ENCODE measurements at places on chromosomes 7 and 10.
A peak's percentile ranks its signal among the peaks of the same experiment; 100 is the strongest.

GRCh38 chr7:120995654-120996053, 7.1 kb downstream of the CPED1 start:
- H3K27me3 ChIP-seq: no peaks in the 10 kb centered on the region
- H3K4me1 ChIP-seq: no peaks in the 10 kb centered on the region
- H3K27ac ChIP-seq: no peak overlapping the region
- DNase-seq: no peak
- H3K4me3 ChIP-seq: no peak overlapping the region

DNA sequence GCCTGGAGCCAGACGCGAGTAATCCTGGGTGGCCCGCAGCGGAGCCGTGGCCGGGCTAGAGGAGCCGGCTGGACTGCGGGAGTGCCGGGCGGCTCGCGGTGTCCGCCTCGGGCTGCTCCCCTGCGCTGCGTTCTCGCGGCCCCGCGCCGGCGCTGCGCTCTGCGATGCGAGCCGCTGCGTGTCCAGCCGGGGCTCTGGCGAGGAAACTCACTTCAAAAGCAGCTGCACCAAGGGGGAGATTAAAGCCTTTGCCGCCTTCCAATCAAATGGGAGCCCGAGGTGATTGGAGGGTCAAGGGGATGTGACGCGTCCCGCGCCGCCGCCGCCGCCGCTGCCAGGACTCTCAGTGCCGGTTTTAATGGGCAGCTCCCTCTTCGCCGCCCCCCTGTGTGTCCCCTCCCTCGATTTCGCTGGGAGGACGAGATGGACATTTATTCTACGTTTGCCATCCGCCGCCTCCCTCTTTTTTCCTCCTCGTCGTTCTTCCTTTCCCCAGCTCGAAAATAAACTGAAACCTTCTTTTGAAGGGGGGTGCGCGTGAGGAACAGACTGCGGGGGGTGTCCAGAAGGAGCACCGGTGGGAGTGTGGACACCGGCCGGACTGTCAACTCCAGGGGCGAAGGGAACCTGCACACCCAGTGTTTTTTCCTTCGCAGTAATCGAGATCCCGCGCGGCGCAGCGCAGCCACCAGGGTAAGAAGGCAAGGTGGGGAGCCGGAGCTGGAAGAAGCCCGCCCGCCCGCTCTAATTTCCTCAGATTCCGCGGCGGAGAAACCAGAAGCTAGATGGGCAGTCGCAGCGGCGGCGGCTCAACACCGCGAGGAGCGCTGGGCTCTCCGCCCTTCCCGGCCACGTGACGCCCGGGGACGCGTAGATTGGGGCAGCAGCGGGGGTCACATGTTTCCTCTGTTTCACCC, at the start of gene ZNF503:
Gene ZNF503 (minus strand): TSS at position 196 of the 917 bp plus-strand sequence. CDS start 345 bp downstream, outside the sequence.
- no peaks in the 10 kb centered on the region for H3K36me3 ChIP-seq
- H3K4me1 ChIP-seq: no peaks in the 10 kb centered on the region
- peak; percentile 98 for DNase-seq
- peak within 1 kb of the TSS; percentile 97 for H3K27ac ChIP-seq
- H3K4me3 ChIP-seq: peak within 1 kb of the TSS; percentile 93

DNA sequence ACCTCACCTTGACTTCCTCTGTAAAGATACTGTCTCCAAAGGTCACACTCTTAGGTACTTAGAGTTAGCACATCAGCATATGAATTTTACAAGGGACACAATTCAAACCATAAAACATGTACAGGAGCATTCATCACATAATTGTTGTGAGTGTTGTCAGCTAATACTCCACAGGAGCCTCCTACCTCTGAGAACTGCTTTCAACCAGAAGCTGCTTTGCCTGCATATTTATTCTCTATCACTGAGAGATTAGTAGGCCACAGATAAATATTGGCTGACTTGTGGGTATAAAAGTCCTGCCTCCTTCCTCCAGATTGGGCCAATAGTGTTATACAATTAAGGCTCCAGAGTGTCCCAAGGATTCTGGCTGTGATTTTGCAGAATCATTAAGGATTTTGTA, 1207.0 kb downstream of the XPNPEP1 start:
- H3K4me1 ChIP-seq: no peaks in the 10 kb centered on the region
- no peaks in the 10 kb centered on the region for H3K27me3 ChIP-seq
- H3K36me3 ChIP-seq: no peaks in the 10 kb centered on the region

- no peaks in the 10 kb centered on the region for H3K27me3 ChIP-seq
- peak overlapping the region; percentile 68 for H3K27ac ChIP-seq
- H3K4me1 ChIP-seq: no peaks in the 10 kb centered on the region
Measured at GRCh38 chr10:42551582-42552187, 86.7 kb downstream of the ZNF33B start.

DNA sequence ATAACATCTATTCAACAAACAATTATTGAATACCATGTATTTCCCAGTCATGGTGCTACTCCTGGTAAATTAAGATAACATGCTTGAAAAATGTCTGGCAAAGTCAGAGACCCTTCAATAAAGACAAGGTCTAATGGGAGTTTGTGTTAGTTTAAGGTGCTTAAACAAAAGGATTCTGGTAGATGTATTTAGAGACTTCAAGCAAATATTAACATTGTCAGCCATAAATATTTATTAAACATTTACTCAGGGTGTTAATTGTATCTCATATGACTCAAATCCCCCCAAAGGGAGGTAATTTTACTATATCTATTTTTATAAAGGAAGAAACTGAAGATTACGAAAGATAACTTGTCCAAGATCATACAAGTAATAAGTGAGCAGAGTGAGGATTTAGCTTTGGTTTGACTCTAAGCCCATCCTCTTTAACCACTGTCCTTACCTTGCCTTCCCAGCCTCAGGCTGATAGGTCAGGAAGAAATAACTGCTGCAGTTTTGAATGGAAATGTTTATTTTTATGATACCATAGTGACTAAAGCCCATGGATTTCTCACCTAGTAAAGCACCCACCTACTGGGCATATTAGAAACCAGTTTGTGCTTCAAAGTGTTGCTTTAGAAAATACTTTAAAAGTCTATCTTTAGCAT, 215.4 kb downstream of the COBL start:
- no peaks in the 10 kb centered on the region for H3K36me3 ChIP-seq
- H3K27ac ChIP-seq: no peak overlapping the region
- H3K4me3 ChIP-seq: no peak overlapping the region
- DNase-seq: no peak
- peaks cover 12% of the 10 kb centered on the region for H3K4me1 ChIP-seq

GRCh38 chr7:153938451-153938850, 113.7 kb upstream of the DPP6 start:
- no peaks in the 10 kb centered on the region for H3K36me3 ChIP-seq
- no peaks in the 10 kb centered on the region for H3K27me3 ChIP-seq
- no peak overlapping the region for H3K27ac ChIP-seq
- no peak for DNase-seq
- H3K4me3 ChIP-seq: no peak overlapping the region
- H3K4me1 ChIP-seq: no peaks in the 10 kb centered on the region

DNA sequence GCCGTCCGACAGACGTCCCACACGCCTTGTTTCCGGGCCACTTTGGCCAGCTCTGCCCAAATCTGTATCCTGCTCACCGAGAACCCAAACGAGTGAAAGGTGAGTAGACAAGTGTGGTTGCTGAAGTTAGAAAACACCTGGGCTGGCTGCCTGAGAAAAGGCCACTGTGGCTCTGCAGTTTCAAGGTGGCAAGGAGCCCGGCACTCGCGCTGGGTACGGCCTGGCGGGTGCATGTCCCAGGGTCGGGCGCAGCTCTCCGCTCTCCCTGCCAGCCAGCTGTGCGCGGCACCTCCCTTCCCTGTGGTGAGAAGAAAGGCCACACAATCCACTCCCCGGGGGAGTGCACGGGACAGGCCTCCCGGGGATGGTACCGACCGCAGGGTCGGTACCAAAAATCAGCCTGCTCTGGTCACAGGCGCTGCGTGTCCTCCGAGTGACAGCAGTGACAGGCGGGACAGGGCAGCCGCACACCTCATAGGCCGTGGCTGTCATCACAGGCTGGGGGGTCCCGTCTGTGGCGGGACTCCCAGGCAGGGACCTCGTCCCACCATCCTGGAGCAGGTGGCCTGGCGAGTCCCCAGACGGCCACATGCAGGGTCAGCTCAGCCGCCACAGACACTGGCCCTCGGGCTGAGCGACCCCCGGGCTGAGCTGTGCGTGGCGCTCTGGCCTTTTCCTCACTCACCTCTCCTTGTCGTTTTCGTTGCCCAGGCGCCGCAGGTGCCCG, 22.8 kb downstream of the CFAP46 start:
- H3K27me3 ChIP-seq: no peaks in the 10 kb centered on the region
- H3K36me3 ChIP-seq: no peaks in the 10 kb centered on the region
- H3K4me1 ChIP-seq: no peaks in the 10 kb centered on the region

DNA sequence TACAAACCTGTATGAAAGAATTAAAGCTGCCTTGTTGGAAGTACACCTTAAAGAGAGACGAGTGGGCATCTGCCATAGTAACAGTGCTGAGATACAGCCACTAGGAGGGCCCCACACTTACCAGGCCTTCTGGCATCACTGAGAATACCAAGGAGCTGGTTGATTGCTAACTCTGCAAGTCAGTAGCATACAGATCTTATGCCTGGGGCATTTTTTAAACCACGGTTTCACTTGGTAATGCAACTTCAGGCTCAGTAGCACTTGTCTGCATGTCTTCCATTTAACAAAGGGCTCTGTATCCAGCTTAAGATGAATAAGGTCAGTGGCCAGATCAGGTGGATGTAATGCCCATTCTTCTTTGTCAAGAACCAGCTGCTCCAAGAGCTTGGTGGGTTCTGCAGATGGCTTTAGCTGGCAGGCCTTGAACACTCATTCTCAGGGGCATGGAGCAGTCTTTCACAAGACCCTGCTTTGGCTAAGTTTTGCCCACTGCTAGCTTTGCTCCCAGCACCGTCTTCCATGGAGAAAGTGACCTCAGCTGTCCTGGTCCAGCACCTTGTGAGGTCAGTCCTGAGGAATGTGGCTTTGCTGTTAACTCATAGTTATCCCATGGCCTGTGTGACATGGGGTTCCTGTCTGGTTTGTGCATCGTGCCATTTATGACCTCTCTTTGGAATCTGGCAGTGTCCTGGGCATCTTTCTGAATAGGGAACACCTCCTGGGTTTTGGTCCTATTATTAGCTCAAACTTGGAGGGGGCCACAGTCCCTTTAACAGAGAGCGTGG, 68.1 kb downstream of the BMPER start:
- H3K36me3 ChIP-seq: no peaks in the 10 kb centered on the region
- no peak for DNase-seq
- H3K4me1 ChIP-seq: no peaks in the 10 kb centered on the region
- no peak overlapping the region for H3K4me3 ChIP-seq

DNA sequence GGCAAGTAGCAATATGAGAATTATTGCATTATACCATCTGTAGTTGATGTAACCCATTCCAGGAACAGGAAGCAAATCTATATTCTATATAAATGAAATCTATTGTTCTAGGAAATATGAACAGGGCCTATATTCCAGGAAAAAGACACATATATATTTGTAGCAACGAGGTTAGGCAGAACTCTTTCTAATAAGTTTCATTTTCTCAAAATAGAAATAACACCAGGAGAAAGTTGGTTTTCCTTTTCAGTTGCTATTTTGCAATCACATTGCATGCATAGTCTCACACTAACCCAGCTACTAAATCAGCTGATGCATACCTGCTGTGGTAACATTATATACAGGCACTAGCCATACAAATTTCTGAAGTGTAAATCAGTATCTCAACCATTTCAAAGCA, 6.2 kb upstream of the IFIT2 start:
- H3K27ac ChIP-seq: no peak overlapping the region
- no peak for DNase-seq
- no peaks in the 10 kb centered on the region for H3K4me1 ChIP-seq
- no peaks in the 10 kb centered on the region for H3K27me3 ChIP-seq
- H3K36me3 ChIP-seq: no peaks in the 10 kb centered on the region

Measured in pancreas (tissue), 10 donors.